ENCODE measurements at places on chromosomes 7 and 10.

GRCh38 chr10:101565370-101565900 is 22.6 kb downstream of the POLL start:
- DNase-seq = no peak

DNA sequence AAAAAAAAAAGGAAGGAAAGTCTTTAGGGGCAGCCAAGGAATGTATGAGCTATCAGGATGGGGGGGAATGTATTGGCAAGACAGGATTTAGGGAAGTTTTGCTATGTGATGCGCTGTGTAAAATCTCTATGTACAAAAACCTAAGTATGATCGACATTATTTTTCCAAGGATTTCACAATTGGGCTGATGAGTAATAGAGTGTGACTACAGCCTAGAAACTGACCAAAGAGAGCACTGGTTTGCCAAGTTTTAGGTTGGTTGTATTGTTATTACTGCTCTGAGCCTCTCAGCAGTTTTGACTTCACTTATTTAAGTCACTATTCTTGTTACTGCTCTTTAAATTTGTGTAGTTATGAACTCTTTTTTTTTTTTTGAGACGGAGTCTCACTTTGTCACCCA is 107.3 kb downstream of the NRCAM start:
- no peak for DNase-seq

DNA sequence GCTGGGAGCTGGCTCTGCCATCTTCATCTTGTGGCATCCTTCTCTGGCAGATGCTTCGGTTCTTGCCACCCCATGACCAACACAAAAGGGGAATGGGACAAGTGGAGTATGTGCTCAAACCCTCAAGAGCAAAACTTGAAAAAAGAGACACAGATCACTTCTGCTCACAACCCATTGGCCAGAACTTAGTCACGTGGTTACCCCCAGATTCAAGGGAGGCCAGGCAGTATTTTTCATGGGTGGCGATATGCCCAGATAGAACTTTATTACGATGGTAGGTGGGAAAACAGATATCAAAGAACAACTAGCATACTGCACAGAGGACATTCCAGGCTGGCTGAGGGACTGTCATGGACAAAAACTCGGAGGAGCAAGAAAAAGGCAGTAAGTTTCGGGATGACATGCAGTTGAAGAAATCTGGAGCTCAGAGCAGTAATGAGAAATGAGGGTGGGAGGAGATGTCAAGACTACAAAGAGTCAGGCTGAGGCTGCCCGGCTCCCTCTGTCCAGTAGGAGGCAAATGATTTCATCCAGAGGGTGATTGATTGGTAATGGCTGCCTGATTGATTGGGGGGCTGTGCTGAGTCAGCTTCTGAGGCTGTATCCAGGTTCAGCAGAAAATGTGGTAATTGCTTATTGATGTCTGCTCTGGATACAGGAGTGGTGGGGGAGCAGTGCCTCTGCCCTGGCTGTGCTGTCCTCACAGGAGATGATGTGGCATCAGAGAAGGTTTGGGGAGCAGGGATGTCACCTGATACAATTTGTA is 25.3 kb downstream of the COL13A1 start:
- no peak for DNase-seq

DNA sequence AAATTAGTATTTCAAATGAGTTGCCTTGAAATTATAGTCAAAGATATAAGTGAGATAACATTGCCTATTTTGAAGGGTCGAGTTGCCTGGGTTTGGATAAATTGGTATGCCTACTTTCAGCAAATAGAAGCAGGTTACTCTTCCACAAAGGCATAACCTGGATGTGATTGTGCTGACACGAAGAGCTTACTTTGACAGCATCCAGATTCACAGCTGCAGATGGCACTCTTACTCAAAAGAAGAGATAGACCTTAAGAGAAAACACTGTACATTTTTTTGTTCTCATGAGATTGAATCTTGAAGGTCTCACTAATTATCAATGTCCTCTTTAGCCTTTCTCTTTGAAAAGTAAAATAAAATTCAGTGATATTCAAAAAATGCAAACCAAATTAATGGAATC is 1338.7 kb downstream of the REEP3 start:
- DNase-seq = no peak

GRCh38 chr10:24505759-24506158 is 217.9 kb downstream of the ARHGAP21 start:
- DNase-seq = no peak

GRCh38 chr10:7563368-7563767 is 103.4 kb downstream of the ITIH5 start:
- no peak for DNase-seq

GRCh38 chr7:70586822-70587221 is 545.1 kb upstream of the GALNT17 start:
- DNase-seq = no peak

DNA sequence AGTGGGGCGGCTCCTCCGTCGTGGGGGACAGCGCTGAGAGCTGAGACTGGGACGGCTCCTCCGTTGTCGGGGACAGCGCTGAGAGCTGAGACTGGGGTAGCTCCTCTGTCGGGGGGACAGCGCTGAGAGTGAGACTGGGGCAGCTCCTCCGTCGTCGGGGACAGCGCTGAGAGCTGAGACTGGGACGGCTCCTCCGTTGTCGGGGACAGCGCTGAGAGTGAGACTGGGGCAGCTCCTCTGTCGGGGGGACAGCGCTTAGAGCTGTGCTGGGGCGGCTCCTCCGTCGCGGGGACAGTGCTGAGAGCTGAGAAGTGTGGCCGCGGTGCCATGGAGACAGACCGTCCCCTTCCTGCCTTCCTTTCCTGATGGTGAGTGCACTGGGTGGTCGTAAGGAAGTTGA is 136.4 kb downstream of the DYNC2I1 start:
- DNase-seq = no peak

DNA sequence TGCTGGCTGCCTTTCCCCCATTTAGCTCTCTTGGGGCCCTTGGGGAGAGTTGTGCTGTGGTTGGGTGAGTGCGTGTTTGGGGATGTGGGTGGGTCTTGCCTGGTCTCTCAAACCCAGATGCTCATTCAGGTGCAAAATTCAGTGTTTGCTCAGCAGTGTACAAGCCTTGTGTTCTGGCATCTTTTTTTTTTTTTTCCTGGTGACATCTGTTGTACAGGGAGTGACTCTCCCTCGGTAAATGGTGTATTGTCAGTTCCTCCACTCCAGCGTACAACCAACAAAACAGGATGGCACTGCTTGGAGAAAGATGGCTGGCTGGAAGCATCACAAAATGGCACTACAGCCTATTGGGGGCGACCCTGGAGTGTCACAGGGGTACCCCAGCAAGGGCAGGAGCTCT is 75.5 kb downstream of the LRMDA start:
- DNase-seq = no peak

DNA sequence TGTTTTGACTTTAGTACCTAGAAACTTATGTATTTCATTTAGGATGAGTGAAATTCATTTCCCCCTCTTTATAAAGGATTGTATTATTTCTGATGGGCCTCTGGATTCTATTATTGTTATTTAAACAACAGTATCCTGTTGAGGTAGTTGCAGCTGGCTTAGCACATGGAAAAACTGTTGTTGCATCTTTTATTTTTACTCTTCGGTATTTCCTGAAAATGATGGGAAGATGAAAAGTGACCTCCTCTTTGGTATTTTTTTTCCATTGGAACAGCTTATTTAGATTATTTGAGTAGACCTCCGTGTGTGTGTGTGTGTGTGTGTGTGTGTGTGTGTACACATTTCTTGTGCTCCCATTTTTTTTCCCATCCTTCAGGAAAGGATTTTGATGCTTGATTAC is 129.8 kb downstream of the PRKG1 start:
- DNase-seq = no peak

- no peak for DNase-seq
Measured at GRCh38 chr7:98387131-98387530, 13.8 kb downstream of the BAIAP2L1 start.

DNA sequence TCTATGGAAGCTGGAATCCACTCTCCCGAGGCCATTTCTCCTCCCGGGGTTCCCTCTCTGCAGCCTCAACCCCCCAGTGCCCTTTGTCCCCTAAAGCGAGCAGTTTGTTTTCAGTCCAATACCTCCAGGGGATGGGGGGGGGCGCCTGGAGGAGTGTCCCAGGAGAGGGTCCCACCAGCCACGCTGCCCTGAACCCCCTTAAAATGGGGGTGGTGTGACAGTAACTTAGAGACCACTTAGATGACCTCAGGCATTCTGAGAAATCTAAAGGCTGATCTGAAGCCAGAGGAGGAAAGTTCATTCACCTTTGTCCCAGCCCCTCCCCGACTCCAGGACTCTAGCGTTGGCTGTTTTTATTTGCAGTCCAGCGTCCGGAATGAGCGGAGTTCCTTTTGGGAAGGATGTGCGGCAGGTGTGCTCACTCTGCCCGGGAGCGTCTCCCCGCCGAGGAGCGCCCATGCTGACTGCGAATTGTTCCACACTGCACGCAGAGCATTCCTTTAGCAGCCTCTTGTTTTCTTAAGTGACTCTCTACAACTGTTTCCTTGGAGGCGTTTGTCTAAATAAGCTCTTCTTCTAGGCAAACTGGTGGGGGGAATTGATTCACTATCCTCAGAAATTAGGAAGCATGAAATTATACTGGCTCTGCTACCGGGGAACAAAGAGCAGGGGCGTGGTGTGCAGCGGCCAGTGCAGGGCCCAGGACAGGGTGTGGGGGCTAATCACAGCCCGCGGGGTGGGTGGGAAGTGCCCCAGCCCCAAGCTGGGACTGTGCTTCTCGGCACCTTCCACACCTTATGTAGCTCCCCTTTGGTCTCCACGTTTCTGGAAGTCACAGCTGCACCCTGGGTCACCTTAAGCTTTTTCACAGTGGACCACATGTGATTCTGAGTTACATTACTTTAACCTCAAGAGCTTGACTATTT is 46.3 kb downstream of the SYPL1 start:
- DNase-seq = no peak

- DNase-seq = no peak
Measured at GRCh38 chr7:147432079-147432478, 1158.5 kb upstream of the C7orf33 start.

- no peak for DNase-seq
Measured at GRCh38 chr7:155481764-155482163, 23.8 kb downstream of the EN2 start.

DNA sequence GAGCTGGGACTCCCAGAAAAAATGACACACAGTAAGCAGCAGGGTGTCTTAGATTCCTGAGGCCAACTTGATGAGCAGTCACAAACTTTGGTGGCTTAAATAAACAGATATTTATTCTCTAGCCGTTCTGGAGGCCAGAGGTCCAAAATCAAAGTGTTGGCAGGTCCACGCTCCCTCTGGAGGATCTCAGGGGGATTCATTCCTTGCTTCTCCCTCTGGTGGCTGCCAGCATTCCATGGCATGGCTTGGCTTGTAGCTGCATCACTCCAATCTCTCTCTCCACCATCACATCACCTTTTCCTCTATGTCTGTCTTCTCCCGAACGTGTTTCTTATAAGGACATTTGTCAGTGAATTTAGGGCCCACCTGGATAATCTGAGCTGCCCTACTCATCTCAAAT is 98.4 kb downstream of the OSBPL3 start:
- DNase-seq = no peak

DNA sequence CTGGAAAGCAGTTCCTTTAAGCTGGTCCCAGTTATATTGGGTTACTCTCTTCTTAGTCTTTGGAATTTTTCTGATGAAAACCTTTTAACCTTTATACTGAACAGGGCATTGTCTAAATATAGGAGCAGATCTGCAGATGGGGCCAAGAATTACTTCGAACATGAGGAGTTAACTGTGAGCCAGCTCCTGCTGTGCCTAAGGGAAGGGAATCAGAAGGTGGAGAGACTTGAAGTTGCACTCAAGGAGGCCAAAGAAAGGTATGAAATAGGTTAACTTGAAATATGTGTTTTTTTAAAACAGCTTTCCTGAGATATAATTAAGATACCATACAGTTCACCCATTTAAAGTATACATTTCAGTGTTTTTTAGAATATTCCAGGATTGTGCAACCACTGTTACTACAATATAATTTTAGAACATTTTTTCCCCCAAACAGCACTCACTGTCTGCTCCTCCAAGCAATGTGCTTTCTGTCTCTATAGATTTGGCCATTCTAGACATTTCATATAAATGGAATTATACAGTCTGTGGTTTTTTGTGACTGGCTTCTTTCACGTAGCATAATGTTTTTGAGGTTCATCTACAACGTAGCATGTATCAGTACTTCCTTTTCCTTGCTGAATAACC is 18.9 kb downstream of the OPTN start:
- DNase-seq = no peak

DNA sequence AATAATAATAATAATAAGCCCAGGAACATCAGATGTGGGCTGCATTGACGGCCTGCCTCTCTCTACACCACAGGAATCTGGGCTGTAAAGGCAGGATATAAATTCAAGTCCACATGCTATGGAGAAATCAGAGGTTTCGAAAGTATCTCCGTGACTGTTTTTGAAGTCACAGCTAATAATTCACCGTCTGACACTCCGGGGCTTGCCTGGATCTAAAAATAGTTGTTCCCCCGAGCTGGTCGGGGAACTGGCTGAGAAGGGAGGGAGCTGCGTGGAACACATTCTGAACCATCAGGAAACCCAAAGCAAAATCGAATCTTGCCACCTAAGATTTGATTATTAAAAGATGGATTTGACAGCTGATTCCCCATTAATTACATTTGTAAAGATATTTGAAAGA is 35.4 kb downstream of the KLF6 start:
- DNase-seq = no peak

- peak; percentile 26 for DNase-seq
Measured at GRCh38 chr7:28062197-28062991, 118.2 kb downstream of the JAZF1 start.

- no peak for DNase-seq
Measured at GRCh38 chr7:158499082-158499455, 88.6 kb downstream of the PTPRN2 start.

- peak; percentile 71 for DNase-seq
Measured at GRCh38 chr7:116929914-116930913, 23.1 kb upstream of the ST7 start.

DNA sequence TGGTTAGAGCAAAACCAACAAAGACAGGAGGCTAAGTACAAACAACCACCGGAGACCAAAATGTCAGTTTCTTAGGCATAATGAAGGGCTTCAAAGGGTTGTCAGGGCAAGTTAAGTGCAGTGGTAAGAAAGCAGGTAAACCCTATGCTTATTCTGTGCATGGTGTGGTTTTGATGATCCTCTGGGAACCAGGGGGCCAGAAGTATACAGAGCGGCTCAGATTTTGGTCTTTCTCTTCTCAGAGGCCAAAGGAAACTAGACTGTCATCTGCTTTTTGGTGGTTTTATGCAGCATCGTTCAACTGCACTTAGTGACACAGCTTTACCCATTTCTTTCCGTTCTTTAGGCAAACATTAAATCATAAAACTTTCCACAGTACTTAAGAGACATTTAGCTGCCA is 332.7 kb upstream of the CELF2 start:
- DNase-seq = no peak

- peak; percentile 10 for DNase-seq
Measured at GRCh38 chr10:63628526-63629362, 107.5 kb downstream of the REEP3 start.

DNA sequence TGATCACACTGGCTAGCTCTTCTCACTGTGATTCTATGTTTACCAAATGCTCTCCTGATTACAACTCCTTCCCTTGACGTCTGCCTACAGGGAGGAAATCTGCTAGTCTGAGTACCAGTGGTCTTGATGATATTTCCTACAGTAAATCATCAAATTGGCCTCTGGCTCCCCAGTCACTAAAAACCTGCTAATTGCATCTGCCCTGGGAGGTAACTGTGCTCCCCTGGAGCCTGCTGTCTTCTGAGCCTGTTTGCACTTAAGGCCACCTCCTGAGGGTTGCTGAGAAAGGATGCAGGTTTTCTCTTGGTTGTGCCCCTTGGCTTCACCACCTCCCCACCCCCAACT is 56.0 kb downstream of the ELMO1 start:
- DNase-seq = no peak

GRCh38 chr10:60428387-60428737 is 38.7 kb upstream of the ANK3 start:
- DNase-seq = no peak

Data from CD4-positive, alpha-beta T cell treated with Interleukin-10 for 1 hour (primary cell).